ENCODE measurements at places on chromosomes 6 and 20. TPM values are rescaled to one million over a fixed set of nuclear protein-coding genes. Genes with fewer than 3 reads are reported as not detected.

ATP6V1G2 gene
- 1.0 TPM for total RNA-seq

DNA sequence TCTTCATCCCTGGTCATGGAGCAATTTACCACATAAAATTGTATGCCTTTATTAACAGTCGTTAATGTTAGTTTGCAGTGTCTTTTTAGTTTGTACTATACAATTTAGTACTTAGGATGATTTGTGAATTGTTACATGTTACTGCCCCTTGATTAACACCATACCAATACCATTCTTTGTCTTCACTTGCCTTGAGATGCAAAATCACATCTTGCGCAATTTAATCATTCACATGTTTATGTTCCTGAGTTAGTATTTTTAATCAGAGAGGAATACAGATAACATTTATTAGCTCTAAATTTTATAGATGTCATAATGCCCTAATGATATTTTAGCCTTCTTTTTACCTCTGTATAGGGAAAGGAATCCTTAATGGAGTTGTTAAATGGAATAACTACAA is 114.1 kb downstream of the SCAF8 start:
- no peaks in the 10 kb centered on the region for H3K4me1 ChIP-seq
- no peak overlapping the region for H3K4me3 ChIP-seq
- peaks cover 18% of the 10 kb centered on the region for H3K36me3 ChIP-seq

- peaks cover 14% of the 10 kb centered on the region for H3K27me3 ChIP-seq
- no peak overlapping the region for H3K4me3 ChIP-seq
- no peak overlapping the region for H3K27ac ChIP-seq
- no peaks in the 10 kb centered on the region for H3K4me1 ChIP-seq
- DNase-seq: no peak
- H3K36me3 ChIP-seq: no peaks in the 10 kb centered on the region
Measured at GRCh38 chr6:6402006-6402405, 81.5 kb upstream of the F13A1 start.

DNA sequence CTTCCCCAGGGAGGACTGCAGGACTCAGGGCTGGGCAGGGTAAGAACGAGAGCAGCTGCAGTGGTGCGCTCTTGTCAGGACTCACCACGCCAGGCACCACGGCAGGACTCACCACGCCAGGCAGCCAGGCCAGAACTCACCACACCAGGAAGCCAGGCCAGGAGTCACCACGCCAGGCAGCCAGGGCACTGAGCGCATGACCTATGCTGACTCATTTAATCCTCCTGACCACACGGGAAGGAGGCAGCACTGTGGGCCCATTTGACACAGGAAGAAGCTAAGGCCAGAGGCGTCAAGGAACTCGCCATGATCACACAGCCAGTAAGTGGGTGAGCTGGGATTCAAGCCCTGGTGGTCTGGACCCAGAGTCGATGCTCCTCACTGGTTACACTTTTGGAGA is 189.3 kb downstream of the PREX1 start:
- peak; percentile 70 for DNase-seq
- H3K4me3 ChIP-seq: no peak overlapping the region
- H3K27me3 ChIP-seq: no peaks in the 10 kb centered on the region
- H3K4me1 ChIP-seq: peaks cover 38% of the 10 kb centered on the region
- peak overlapping the region; percentile 69 for H3K27ac ChIP-seq

GRCh38 chr6:124099520-124099919 is 295.9 kb downstream of the NKAIN2 start:
- no peaks in the 10 kb centered on the region for H3K27me3 ChIP-seq
- no peak overlapping the region for H3K4me3 ChIP-seq
- no peak overlapping the region for H3K27ac ChIP-seq
- H3K36me3 ChIP-seq: no peaks in the 10 kb centered on the region
- no peak for DNase-seq

Measured in activated CD8-positive, alpha-beta memory T cell treated with anti-CD3 and anti-CD28 coated beads, Interleukin-2, amount 10 ng/mL, durations not matched to agents 7 days and 5 days (primary cell).